Activated CD8-positive, alpha-beta T cell treated with anti-CD3 and anti-CD28 coated beads, Interleukin-2, amount 10 ng/mL, durations not matched to agents 7 days and 5 days (primary cell): ENCODE measurements at places on chromosomes 1 and 21. TPM values are rescaled to one million over a fixed set of nuclear protein-coding genes. Genes with fewer than 3 reads are reported as not detected.
A peak's percentile ranks its signal among the peaks of the same experiment; 100 is the strongest.

The CDA gene
- total RNA-seq: not detected

The TAS1R1 gene
- not detected for total RNA-seq

The HSPB7 gene
- not detected for total RNA-seq

The COL8A2 gene
- 0.08 TPM for total RNA-seq

The LORICRIN gene
- not detected for total RNA-seq

The PBX1 gene
- total RNA-seq: not detected

DNA sequence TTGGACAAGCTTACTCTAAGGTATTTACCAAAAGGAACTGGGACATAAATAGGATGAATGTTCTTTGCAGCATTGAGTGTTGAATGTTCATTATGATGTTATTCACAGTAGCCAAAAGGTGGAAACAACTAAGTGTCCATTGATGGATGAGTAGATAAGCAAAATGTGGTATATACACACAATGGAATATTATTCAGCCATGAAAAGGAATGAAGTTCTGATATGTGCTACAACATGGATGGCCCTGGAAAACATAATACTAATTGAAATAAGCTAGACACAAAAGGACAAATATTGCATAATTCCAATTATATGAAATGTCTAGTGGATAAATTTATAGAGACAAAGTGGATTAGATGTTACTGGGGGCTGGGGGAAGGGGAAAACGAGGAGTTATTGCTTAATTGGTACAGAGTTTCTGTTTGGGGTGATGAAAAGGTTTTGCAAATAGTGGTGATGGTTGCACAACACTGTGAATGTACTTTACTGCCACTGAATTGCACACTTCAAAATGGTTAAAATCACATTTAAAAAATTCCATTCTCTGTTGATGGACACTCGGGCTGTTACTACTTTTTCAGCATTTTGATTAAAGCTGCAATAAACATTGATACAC, 2.9 kb downstream of the MTARC1 start:
- no peak overlapping the region for H3K4me3 ChIP-seq
- no peaks in the 10 kb centered on the region for H3K36me3 ChIP-seq
- H3K27ac ChIP-seq: no peak overlapping the region

- no peaks in the 10 kb centered on the region for H3K36me3 ChIP-seq
- peak; percentile 54 for DNase-seq
- H3K4me3 ChIP-seq: peak within 1 kb of the TSS; percentile 12
- H3K27ac ChIP-seq: no peak within 1 kb of the TSS
- peaks cover 16% of the 10 kb centered on the region for H3K4me1 ChIP-seq
Observed at GRCh38 chr1:204213668-204214662, at the start of gene GOLT1A. Gene GOLT1A, minus strand, starts transcription at chr1:204213988. Its CDS starts 82 bp downstream, at chr1:204213906.

DNA sequence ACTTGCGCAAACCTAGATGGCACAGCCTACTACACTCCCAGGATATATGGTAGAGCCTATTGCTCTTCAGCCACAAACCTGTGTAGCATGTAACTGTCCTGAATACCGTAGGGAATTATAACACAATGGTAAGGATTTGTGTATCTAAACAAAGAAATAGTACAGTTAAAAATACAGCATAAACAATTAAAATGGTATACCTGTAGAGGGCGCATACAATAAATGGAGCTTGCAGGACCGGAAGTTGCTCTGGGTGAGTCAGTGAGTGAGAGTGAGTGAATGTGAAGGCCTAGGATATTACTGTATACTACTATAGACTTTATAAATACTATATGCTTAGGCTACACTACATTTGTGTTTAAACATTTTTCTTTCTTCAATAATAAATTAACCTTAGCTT, 99.3 kb downstream of the PLD5 start:
- H3K36me3 ChIP-seq: no peaks in the 10 kb centered on the region
- H3K4me3 ChIP-seq: no peak overlapping the region
- no peak overlapping the region for H3K27ac ChIP-seq
- DNase-seq: no peak
- no peaks in the 10 kb centered on the region for H3K27me3 ChIP-seq

DNA sequence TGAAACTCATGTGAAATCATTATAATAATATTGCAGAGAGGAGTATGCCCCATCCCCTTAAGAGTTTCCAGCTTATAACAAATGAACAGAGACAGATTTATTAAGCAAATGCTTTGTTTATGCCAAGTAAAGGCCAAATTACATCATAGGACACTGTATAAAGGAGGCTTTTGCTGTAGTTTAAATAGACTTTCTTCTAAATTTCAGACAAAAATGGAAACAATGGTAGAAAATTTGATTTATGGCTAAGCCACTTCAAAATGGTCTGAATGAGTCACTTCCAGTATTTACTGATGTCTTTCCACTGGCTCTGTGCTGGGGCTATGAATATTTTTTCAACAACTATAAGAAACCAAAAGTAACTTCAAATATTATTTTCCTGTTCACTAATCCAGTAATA, 81.1 kb upstream of the ST6GALNAC5 start:
- peaks cover 4% of the 10 kb centered on the region for H3K27me3 ChIP-seq
- H3K4me1 ChIP-seq: no peaks in the 10 kb centered on the region
- no peak overlapping the region for H3K4me3 ChIP-seq

- H3K4me1 ChIP-seq: peaks cover 20% of the 10 kb centered on the region
- H3K27ac ChIP-seq: no peak overlapping the region
- no peak overlapping the region for H3K4me3 ChIP-seq
- DNase-seq: no peak
- no peaks in the 10 kb centered on the region for H3K27me3 ChIP-seq
- H3K36me3 ChIP-seq: no peaks in the 10 kb centered on the region
Observed at GRCh38 chr1:180188091-180188506, 33.4 kb downstream of the QSOX1 start.

GRCh38 chr1:17648457-17649145, 106.5 kb upstream of the ACTL8 start:
- DNase-seq: no peak
- no peaks in the 10 kb centered on the region for H3K27me3 ChIP-seq
- no peak overlapping the region for H3K4me3 ChIP-seq
- no peaks in the 10 kb centered on the region for H3K36me3 ChIP-seq
- H3K27ac ChIP-seq: no peak overlapping the region

GRCh38 chr1:19089524-19089923, 120.5 kb downstream of the UBR4 start:
- no peak overlapping the region for H3K27ac ChIP-seq
- DNase-seq: no peak
- peaks cover 3% of the 10 kb centered on the region for H3K4me1 ChIP-seq
- H3K36me3 ChIP-seq: peaks cover 64% of the 10 kb centered on the region

GRCh38 chr1:21510885-21511578, 1.8 kb downstream of the ALPL start:
- H3K4me1 ChIP-seq: peaks cover 4% of the 10 kb centered on the region
- no peak overlapping the region for H3K27ac ChIP-seq
- H3K36me3 ChIP-seq: no peaks in the 10 kb centered on the region
- no peak overlapping the region for H3K4me3 ChIP-seq
- no peak for DNase-seq
- peaks cover 35% of the 10 kb centered on the region for H3K27me3 ChIP-seq

- H3K27ac ChIP-seq: no peak overlapping the region
- no peaks in the 10 kb centered on the region for H3K36me3 ChIP-seq
- no peak for DNase-seq
- H3K4me1 ChIP-seq: no peaks in the 10 kb centered on the region
- no peaks in the 10 kb centered on the region for H3K27me3 ChIP-seq
- H3K4me3 ChIP-seq: no peak overlapping the region
Observed at GRCh38 chr1:78843111-78843510, 163.4 kb downstream of the ADGRL4 start.

DNA sequence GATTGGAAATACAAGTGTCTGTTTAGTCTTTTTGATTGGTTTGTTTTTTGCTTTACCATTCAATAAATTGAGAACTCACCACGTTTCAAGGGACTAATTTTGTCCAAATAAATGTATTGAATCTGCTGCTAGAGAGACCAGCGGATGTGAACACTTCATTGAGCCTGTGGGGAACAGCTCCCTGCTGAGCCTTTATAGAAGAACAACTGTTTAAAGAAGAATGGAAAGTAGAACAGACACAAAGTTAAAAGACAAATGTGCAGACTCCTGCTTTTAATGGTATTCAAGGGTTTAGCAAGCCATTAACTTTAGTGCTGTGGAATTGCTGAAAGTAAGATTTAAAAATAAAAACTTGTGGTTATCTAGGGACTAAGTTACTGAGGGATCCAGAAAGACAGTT, 817.7 kb upstream of the B3GALT2 start:
- H3K4me1 ChIP-seq: no peaks in the 10 kb centered on the region
- H3K27ac ChIP-seq: no peak overlapping the region
- no peaks in the 10 kb centered on the region for H3K27me3 ChIP-seq
- H3K4me3 ChIP-seq: no peak overlapping the region
- no peaks in the 10 kb centered on the region for H3K36me3 ChIP-seq
- no peak for DNase-seq

DNA sequence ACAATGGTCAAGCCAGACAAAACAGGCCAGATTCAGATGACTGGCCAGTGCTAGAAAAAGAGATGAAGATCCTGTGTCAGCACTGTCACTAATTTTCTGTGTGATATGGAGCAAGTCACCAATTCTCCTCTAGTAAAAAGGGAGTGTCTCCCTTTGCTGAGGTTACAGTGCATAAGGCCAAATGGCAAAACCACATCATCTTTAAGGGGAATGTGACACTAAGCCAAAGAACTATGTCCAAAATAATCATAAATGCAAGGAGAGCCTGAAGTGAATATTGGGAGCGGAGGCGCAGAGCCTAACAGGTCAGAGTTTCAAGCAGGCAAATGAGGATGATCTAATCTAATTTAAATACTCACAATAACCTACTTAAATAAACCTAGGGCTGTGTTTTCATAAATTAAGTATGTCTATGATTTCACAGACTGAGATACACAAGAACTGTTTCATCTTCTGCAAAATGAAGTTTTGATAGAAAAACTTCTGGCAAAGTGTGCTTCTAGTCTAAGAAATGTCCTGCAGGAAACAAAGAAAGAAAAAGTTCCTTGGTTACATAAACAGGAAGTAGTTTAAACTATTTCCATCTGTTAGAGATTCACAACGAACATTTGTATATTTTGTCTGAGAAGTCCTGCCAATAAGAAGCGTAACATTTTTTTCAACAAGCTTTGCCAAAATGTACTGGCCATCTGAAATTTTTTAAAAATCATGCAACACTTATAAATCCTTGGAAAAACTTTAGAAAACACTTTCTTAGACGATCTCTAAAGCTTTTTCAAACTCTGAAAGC, 290.2 kb downstream of the LRRC40 start:
- H3K4me3 ChIP-seq: no peak overlapping the region
- no peak for DNase-seq
- H3K4me1 ChIP-seq: no peaks in the 10 kb centered on the region
- H3K27ac ChIP-seq: no peak overlapping the region
- no peaks in the 10 kb centered on the region for H3K36me3 ChIP-seq
- no peaks in the 10 kb centered on the region for H3K27me3 ChIP-seq

DNA sequence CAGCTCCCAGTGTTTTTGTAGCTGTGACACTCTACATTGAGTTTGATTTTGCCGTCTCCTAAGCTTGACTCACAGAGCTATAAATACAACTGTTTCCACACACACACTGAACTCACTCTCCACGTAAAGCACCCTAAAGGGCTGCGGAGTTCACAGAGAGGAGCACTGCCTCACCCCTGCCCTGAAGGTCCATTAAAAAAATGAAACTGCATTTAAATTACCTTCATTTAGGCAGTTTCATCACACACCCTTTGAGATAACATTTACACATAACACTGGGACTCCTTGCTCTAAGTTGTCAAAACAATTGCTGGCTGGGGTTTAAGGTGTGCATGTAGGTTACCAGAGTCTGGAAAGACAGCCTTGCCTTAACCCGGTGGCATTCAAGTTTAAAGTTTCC, 137.1 kb upstream of the MAGI3 start:
- no peak overlapping the region for H3K4me3 ChIP-seq
- no peaks in the 10 kb centered on the region for H3K4me1 ChIP-seq
- no peaks in the 10 kb centered on the region for H3K36me3 ChIP-seq
- DNase-seq: no peak
- peaks cover 10% of the 10 kb centered on the region for H3K27me3 ChIP-seq
- no peak overlapping the region for H3K27ac ChIP-seq

DNA sequence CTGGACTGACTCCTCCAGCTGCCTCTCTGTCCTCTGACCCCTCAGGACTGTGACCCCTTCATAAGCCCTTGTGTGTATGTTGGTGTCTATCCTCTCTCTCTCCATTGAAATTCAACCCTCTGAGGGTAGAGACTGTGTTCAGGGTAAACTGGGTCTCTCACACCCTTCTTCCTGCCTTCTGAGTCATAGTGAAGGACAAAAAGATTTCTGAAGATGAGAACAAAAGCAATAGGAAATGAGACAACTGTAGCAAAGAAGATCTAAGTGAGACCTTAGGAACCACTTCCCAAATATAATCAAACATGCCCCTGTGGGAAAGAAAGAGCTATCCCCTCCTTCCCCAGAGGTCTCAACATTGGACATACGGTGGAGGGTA, 16.9 kb downstream of the NUAK2 start:
- H3K27ac ChIP-seq: no peak overlapping the region
- no peak overlapping the region for H3K4me3 ChIP-seq
- no peak for DNase-seq
- no peaks in the 10 kb centered on the region for H3K27me3 ChIP-seq
- peaks cover 11% of the 10 kb centered on the region for H3K36me3 ChIP-seq

GRCh38 chr21:35201799-35202198, 152.7 kb upstream of the RUNX1 start:
- DNase-seq: no peak
- peaks cover 8% of the 10 kb centered on the region for H3K27me3 ChIP-seq
- no peak overlapping the region for H3K27ac ChIP-seq
- no peak overlapping the region for H3K4me3 ChIP-seq

DNA sequence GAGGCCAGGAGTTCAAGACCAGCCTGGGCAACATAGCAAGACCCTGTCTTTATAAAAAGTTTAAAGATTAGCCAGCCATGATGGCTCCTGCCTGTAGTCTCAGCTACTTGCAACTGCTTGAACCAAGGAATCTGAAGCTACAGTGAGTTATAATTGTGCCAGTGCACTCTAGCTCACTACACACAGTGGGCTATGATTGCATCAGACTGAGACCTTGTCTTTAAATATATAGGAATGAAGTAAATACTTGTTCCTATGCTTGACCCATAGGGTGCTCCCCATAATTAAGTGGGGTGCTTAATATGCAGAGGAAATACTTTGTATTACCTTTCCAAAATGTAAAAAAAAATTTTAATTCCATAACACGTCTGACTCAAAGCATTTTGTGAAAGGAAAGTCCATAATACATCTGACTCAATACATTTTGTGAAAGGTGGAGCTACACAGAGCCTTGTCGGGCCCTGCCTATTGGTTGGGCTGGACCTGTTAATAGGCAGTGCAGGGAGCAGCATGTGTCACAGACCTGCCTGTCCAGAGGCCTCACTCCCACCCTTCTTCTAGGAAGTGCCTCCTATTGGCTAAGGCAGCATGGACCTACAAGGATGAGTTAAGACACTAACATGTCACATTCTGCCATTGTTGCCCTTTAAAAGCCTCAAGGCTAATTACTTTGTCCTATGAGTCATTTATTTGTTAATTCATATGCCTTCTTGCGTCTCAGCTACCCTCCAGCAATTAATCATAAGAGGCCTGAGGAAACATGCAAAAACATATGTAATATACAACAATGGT, 33.6 kb downstream of the CD58 start:
- H3K36me3 ChIP-seq: peaks cover 71% of the 10 kb centered on the region
- no peaks in the 10 kb centered on the region for H3K27me3 ChIP-seq
- H3K4me1 ChIP-seq: peaks cover 40% of the 10 kb centered on the region
- no peak overlapping the region for H3K4me3 ChIP-seq
